ENCODE measurements at places on chromosomes 2 and 18. TPM values are rescaled to one million over a fixed set of nuclear protein-coding genes. Genes with fewer than 3 reads are reported as not detected.

DNA sequence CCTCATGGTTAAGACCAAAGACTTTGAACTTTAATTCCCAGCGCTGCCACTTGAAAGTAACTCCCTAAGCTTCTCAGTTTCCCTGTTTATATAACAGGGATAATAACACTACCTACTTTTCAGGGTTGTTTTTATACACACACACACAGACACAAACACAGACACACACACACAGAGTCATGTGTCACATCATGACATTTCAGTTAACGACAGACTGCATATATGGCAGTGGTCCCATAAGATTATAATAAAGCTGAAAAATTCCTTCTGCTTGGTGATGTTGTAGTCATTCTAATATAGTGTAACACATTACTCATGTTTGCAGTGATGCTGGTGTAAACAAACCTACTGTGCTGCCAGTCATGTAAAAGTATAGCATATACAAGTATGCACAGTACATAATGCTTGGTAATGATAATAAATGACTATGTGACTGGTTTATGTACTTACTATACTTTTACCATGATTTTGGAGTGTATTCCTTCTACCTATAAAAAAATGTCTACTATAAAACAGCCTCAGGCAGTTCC is 89.2 kb upstream of the ITGA4 start:
- H3K27ac ChIP-seq, result no peak overlapping the region
- H3K4me1 ChIP-seq, result no peaks in the 10 kb centered on the region
- no peak for DNase-seq
- no peaks in the 10 kb centered on the region for H3K36me3 ChIP-seq

DNA sequence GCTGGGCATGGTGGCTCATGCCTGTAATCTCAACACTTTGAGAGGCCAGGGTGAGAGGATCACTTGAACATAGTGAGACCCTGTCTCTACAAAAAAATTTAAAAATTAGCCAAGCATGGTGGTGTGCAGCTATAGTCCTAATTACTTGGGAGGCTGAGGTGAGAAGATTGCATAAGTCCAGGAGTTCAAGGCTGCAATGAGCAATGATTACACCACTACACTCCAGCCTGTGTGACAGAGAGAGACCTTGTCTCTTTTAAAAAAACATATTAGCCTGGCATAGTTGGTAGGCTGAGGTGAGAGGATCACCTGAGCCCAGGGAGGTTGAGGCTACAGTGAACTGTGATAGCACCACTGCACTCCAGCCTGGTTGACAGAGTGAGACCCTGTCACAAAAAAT is 13.7 kb downstream of the TRAPPC8 start:
- no peaks in the 10 kb centered on the region for H3K27me3 ChIP-seq
- DNase-seq, result no peak
- no peaks in the 10 kb centered on the region for H3K4me1 ChIP-seq

DNA sequence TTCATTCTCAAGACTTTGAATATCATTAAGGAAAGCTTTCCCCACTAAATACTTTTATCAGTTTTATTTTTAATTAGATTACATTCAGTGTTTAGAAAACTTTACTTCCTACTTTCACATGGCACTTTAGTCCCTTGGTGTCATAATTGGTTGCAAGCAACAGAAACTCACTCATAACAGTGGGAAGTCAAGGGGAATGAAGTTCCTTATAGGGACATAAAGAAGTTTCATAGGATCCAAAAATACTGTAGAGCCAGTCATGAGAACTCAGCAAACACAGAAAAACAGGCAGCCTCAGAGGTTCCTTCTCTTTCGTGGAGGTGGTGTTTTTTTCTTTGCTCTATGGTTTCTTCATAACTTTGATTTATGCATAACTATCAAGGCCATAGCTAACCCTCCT is 809.0 kb downstream of the BCL11A start:
- H3K27me3 ChIP-seq, result no peaks in the 10 kb centered on the region
- H3K4me1 ChIP-seq, result no peaks in the 10 kb centered on the region
- H3K36me3 ChIP-seq, result no peaks in the 10 kb centered on the region
- H3K27ac ChIP-seq, result no peak overlapping the region
- H3K4me3 ChIP-seq, result no peak overlapping the region

- peaks cover 77% of the 10 kb centered on the region for H3K4me1 ChIP-seq
- H3K27ac ChIP-seq, result no peak overlapping the region
- no peak overlapping the region for H3K4me3 ChIP-seq
- no peaks in the 10 kb centered on the region for H3K36me3 ChIP-seq
Measured at GRCh38 chr2:142870526-142870925, 6.9 kb upstream of the KYNU start.

- DNase-seq, result no peak
- peaks cover 8% of the 10 kb centered on the region for H3K4me1 ChIP-seq
- no peaks in the 10 kb centered on the region for H3K36me3 ChIP-seq
- no peak overlapping the region for H3K4me3 ChIP-seq
Measured at GRCh38 chr2:237056287-237056875, 29.3 kb upstream of the COPS8 start.

DNA sequence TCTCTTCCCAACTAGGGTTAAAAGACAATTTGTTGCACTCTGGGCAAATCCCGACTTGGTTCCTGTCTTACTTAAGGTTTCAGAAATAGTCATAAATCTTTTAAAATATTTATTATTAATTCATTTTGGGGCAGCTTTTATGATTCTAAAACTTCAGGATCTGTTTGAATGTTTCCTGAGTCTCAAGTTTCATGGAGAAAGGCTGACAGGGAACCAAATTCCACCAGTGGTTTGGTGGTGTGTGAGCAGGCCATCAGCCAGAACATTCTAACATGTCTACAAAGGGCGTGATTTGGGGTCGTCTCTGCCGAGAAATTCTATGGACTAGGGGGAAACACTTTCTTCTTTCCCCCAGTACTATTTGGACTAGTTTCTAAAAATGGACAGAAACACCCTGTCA is 366.4 kb downstream of the ZNF521 start:
- no peaks in the 10 kb centered on the region for H3K4me1 ChIP-seq
- no peak overlapping the region for H3K27ac ChIP-seq
- H3K27me3 ChIP-seq, result no peaks in the 10 kb centered on the region
- no peak for DNase-seq
- H3K36me3 ChIP-seq, result no peaks in the 10 kb centered on the region

GRCh38 chr2:176521878-176522670 is 252.8 kb downstream of the MTX2 start:
- no peak overlapping the region for H3K4me3 ChIP-seq
- no peaks in the 10 kb centered on the region for H3K36me3 ChIP-seq
- H3K4me1 ChIP-seq, result no peaks in the 10 kb centered on the region
- no peak for DNase-seq
- no peak overlapping the region for H3K27ac ChIP-seq

DNA sequence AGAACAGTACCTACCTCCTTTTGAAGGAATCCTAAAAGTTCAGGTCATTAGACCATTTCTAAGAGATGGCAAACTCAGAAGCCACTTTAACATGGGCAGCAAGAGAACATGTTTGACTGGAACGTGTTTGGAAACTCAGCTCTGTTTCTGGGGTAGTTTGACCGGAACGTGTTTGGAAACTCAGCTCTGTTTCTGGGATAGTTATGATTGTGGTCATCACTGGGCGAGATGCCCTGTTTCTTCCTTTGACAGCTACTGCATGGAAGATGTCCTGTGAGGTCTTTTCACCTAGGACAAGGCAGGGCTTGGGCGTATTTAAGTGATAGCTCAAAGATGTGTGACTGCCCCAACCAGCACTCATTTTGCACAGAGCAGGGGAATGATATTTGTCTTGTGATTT is 19.9 kb upstream of the SERPINB13 start:
- no peaks in the 10 kb centered on the region for H3K27me3 ChIP-seq
- DNase-seq, result no peak
- no peaks in the 10 kb centered on the region for H3K4me1 ChIP-seq
- H3K36me3 ChIP-seq, result no peaks in the 10 kb centered on the region

DNA sequence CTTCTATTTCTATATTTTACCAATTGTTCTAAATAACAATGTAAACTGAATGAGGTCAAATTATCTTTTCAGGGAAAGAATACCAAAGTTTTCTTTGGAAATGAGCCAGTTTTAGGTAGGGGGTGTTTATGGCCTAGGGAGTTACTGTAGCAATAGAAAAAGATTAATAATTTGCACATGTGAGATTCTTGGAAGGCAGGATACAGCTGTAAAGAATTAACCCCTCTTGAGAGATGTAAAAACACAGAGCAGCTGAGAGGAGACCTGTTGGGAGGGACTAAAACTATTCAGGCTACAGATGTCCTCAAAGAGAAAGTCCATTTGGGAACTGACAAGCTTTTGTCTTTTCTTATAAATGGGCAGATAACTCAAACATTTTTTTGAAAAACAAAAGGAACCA is 182.2 kb downstream of the FIGN start:
- H3K4me3 ChIP-seq, result no peak overlapping the region
- DNase-seq, result no peak
- H3K27ac ChIP-seq, result no peak overlapping the region
- H3K36me3 ChIP-seq, result no peaks in the 10 kb centered on the region
- H3K4me1 ChIP-seq, result no peaks in the 10 kb centered on the region
- no peaks in the 10 kb centered on the region for H3K27me3 ChIP-seq

DNA sequence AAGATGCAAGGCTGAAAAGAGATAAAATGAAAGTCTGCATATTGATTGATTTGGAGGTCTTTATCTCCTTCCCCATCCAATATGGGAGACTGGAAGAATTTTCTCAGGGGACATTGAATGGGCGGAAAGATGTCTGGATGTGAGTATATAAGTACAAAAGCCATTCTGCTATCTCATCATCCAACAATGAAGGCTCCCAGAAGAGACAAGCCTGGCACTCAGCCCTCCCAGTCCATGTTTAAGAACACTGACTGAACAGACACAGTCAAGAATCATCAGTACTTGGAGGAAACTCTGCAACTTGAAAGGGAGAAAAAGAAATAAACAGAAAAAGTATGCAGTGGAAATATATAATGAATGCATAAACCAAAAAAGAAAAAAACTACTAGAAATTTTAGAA is 80.9 kb downstream of the PTRHD1 start:
- H3K27me3 ChIP-seq, result no peaks in the 10 kb centered on the region
- H3K4me1 ChIP-seq, result no peaks in the 10 kb centered on the region
- no peak overlapping the region for H3K4me3 ChIP-seq
- peaks cover 54% of the 10 kb centered on the region for H3K36me3 ChIP-seq

DNA sequence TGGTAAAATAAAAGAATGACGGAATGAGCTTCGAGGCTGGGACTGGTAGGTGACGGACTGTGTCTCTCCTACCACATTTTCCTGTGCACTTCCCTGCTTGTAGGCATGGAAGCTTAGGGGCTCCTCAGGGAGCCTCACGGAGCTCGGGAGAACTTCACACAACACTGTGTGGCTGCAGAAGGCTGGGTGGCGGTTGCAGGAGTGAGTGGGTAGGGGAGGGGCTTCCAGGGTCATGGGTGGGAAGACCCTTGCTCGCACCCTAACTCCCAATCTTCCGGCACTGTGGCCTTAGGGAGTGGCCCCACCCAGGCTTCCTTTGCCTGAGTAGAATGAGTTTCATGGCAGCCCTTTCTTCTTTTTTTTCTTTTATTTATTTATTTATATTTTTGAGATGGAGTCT is 128.6 kb downstream of the INHBB start:
- DNase-seq, result no peak
- no peaks in the 10 kb centered on the region for H3K27me3 ChIP-seq
- no peaks in the 10 kb centered on the region for H3K36me3 ChIP-seq
- no peak overlapping the region for H3K4me3 ChIP-seq
- peaks cover 11% of the 10 kb centered on the region for H3K4me1 ChIP-seq
- H3K27ac ChIP-seq, result no peak overlapping the region

DNA sequence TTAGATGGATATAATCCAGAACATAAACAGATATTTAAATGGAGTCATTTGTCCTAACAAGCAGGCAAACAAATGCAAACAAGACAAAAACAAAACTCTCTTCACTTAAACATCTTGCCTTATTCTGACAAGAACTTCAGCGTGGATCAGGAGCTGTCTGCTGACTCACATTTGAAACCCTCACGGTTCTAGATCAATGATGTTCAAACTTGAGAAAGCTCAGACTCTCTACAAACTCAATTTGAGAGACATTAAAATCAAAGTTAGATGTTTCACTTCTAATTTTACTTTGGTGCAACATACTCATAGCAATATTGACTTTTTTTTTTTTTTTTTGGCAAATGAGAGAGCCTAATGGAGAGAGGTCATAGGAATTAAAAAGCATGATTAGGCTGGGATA is 362.8 kb upstream of the SLC14A2 start:
- no peak overlapping the region for H3K4me3 ChIP-seq
- H3K4me1 ChIP-seq, result peaks cover 31% of the 10 kb centered on the region
- no peak overlapping the region for H3K27ac ChIP-seq
- DNase-seq, result no peak

DNA sequence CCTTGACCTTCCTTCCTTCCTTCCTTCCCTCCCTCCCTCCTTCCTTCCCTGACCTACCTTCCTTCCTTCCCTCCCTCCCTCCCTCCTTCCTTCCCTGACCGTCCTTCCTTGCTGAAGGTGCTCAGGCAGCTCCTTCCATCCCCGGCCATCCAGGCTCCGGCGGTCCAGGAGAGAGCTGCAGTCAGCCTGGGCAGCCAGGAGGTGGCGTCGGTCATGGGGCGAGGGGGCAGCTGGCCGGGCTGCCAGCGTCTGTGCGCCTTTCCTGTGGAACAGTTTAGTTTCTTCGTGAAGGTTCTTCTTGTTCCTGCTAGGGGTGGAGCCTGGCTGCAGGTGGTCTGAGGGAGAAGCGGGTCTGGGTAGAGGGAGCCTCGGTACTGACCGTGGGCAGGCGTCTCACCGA is 15.7 kb downstream of the GPR35 start:
- H3K4me1 ChIP-seq, result no peaks in the 10 kb centered on the region
- peaks cover 35% of the 10 kb centered on the region for H3K27me3 ChIP-seq
- no peak overlapping the region for H3K4me3 ChIP-seq
- no peaks in the 10 kb centered on the region for H3K36me3 ChIP-seq
- DNase-seq, result no peak

Gene SIX2
- 0.26 TPM for total RNA-seq

Gene RGPD3
- total RNA-seq, result not detected

Gene PTRHD1
- total RNA-seq, result 31.3 TPM

Gene CENPA
- 4.0 TPM for total RNA-seq

Gene MAT2A
- 194 TPM for total RNA-seq
